ENCODE measurements at places on chromosomes 11 and 22. TPM values are rescaled to one million over a fixed set of nuclear protein-coding genes. Genes with fewer than 3 reads are reported as not detected.

GRCh38 chr22:37804352-37804880 lies 3.3 kb upstream of the GCAT start:
- no peak for DNase-seq

- DNase-seq, result no peak
Observed at GRCh38 chr11:130180896-130181294, 21.3 kb downstream of the ST14 start.

The CALCA gene
- 12.6 TPM for polyA plus RNA-seq

The CCDC15 gene
- polyA plus RNA-seq, result 3.5 TPM
